NCI-H2081 treated with DMSO at 0.1 percent for 48 hours (cell line): ENCODE measurements at places on chromosomes 6 and 20.

DNA sequence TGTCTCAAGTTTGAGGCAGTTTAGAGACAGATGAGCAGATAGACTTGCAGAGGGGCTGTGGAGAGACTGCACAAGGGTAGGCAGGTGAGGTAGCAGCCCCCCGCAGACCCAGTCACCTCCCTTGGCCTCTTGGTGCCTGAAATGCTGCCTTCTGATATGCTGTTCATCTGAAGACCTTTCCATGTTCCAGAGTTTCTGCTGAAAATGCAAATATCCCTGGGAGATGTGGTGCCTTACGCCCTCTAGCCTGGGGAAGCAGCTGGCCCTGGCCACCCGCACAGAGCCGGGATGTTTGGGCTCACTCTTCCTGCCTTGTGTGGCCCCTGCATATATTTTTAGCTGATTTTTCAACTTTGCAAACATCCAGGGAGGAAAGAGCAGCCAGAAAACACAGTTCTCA lies 51.4 kb downstream of the TMEM242 start:
- no peak for DNase-seq

- DNase-seq: no peak
These were observed 4.5 kb upstream of the GPSM3 start for GRCh38 chr6:32196682-32197616.

DNA sequence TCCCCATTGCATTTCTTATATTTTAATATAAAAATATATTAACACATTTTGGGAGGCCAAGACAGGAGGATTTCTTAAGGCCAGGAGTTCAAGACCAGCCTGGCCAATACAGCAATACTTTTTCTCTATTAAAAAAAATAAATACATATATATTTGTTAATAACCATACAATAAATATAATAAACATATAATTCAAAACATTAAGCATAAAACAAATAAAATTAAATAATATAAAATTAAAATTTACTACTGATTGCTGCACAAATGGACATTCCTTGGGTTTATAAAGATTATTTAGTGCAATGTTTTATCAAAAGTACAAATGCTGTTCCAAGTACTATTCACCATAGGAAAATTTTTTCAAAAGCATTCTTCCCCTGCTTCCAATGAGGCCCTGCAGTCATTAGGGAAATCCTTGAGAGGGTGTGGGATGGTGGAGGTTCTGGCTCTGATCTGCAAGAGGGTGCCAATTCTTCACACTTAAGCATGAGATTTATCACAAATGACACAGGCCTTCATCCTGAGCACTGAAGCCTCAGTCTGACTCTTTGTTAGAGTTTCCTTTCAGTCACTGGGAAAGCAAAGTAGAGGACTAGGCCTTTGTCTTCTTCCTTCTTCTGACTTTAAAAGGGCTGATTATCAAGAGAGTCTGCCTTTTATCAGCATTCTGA lies 596.7 kb downstream of the EPM2A start:
- no peak for DNase-seq

- DNase-seq: no peak
These were observed 268.6 kb downstream of the DLL1 start for GRCh38 chr6:170022291-170022722.

DNA sequence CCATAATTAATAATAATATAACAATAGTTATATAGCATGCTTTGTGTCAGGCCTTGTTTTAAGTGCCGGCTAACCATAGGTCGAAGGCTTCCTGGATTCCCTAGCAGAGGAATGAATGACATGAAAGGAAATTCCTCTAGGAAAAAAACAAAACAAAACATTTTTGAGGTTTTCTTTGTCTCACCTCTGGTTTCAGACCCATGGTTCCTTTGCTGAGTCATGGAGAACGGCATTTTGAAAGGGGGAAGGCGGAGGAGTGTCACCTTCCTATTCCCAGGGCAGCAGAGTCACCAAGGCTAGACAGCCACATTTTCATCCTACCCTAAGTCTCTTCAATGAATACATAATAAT lies 25.3 kb upstream of the CCND3 start:
- DNase-seq: no peak

DNA sequence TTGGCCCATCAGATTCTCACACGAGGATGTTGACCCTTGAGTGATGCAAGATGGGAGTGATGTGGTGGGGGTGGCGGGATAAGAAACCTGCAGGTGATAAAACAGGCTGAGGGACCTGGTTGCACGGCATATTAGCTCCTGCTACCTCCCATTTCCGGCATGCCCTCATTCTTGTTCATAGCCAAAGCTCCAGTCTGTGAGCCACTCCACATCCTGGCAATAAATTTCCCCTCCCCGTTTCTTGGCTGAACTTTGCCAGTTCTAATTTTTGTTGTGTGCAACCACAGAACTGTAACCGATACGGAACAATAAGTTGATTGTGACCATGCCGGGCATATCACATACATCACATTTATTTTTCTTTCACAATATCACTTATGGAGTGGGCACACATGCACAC lies 41.6 kb upstream of the NFATC2 start:
- DNase-seq: no peak

GRCh38 chr6:153301602-153302001 lies 170.5 kb upstream of the RGS17 start:
- DNase-seq: no peak

- DNase-seq: no peak
These were observed 47.0 kb downstream of the DLL1 start for GRCh38 chr6:170243791-170244291.

DNA sequence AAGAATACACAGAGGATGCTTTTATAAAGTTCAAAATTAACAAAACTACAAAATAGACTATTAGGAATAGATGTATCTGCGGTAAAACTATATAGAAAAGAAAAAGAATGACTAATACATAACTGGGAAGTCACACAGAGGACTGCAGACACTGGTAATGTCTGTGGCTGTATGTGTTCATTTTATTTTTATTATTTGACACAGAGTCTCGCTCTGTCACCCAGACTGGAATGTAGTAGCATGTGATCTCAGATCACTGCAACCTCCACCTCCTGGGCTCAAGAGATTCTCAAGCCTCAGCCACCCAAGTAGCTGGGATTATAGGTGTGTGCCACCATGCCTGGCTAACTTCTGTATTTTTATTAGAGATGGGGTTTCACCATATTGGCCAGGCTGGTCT lies 38.9 kb downstream of the ESF1 start:
- no peak for DNase-seq

DNA sequence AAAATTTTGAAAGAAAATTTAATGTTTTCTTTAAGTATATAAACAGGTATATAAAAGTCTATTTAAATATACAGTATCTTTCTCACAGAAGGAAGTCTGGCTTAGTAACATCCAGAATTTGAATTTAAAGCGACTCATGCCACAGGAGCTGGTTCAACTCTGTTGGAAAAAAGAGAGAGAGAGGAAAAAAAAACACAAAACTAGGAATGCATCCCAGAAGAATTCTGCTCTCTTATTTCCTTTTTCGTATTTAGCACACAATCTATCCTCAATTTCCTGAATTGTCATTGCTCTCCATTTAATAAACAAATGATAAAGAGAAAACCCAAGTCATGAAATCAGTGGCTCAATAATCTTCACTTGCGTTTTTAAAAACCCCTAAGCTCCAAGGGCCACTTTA lies 107.5 kb upstream of the SCAF8 start:
- DNase-seq: no peak

DNA sequence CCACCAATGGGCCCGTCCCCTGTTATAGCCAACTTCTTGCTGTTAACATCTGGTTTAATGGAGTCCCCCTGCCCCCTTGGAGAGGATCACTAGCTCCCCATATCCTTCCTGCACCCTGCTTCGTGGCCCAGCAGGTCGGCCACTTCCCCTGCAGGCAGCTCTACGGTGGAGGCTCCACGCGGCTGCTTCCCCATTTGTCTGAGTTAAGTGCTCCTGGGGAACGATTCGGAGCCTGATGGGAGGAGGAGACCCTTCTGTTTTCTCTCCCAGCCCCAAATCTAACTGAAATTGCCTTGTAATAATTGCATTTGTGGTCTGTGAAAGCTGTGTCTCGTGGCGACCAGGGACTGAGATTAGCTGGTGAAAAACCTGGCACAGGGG lies 74.6 kb downstream of the SULF2 start:
- DNase-seq: no peak

DNA sequence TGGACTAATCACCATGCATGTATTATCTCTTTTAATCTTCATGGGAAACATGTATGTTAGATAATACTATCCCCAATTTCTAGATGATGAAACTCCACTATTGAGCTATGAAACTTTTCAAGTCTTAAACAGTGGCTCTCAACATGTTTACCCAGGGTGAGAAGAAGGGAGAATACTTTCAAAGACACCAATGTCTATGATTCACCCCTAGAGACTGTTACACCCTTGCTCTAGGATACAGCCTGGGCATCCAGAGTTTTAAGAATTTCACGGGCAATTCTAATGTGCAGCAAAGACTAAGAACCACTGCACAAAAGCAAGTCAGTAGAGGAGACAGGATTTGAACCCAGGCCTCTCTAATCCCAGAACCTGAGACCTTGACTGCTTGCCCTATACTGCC lies 47.8 kb downstream of the GFOD1 start:
- DNase-seq: no peak

DNA sequence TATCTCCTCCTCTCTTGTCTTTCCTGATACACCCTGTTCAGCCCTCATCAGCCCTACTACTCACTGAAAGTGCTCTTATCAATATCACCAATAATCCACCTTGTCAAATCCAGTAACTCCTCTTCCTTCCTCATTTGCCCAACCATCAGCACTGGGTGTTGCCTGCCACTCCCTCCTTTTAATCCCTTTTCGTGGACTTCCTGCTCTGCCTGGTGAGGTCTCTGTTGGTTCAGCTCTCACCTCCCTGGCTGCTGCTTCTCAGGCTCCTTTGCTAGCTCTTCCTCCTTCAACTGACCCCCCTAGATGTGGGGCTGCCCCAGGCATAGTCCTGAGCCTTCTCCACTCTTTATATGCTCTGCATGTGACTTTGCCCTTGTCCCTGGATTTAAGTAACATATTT lies 92.5 kb downstream of the PREP start:
- no peak for DNase-seq

- DNase-seq: no peak
These were observed 635.0 kb downstream of the QKI start for GRCh38 chr6:164049517-164049988.

- DNase-seq: no peak
These were observed 175.2 kb upstream of the FERMT1 start for GRCh38 chr20:6298049-6298448.

DNA sequence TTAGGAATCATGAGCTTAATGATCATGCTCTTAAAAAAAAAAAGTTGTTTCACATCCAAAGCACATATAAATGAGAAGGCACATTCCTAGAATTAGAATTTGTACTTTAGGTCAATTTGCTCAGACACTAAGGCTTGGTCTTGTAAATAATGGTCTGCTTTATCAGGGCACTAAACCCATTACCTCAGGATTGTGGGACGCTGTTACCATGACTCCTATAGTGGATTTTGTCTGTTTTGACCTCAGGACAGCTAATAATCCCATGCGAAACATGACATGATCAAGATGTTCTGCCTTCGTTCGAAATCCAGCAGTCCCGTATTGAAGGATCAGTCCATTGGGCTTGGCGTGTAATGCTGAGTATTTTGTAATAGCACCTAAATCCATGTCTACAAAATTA lies 2.4 kb downstream of the PGM3 start:
- no peak for DNase-seq

DNA sequence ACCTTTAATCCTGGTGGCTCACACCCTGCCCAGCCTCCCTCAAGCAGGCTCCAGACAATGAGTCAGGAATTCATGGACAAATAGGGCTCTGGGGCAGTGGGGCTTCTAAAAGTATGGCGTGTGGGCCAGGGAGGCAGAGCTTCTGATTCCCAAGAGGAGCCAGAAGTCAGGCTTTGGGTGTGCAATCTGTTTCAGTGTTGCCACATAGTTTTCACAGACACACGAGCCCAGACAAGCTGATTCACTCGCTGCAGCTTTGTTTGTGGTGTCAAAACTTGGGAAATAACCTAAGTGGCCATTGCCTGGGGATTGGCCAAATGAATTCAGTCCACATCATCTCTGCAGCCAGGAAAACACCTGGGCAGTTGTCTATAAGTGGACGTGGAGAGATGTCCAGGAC lies 9.2 kb downstream of the PEDS1 start:
- DNase-seq: no peak

- DNase-seq: no peak
These were observed 68.6 kb upstream of the FOXP4 start for GRCh38 chr6:41477572-41477971.

- DNase-seq: no peak
These were observed 12.9 kb downstream of the TSPYL1 start for GRCh38 chr6:116266803-116267202.

DNA sequence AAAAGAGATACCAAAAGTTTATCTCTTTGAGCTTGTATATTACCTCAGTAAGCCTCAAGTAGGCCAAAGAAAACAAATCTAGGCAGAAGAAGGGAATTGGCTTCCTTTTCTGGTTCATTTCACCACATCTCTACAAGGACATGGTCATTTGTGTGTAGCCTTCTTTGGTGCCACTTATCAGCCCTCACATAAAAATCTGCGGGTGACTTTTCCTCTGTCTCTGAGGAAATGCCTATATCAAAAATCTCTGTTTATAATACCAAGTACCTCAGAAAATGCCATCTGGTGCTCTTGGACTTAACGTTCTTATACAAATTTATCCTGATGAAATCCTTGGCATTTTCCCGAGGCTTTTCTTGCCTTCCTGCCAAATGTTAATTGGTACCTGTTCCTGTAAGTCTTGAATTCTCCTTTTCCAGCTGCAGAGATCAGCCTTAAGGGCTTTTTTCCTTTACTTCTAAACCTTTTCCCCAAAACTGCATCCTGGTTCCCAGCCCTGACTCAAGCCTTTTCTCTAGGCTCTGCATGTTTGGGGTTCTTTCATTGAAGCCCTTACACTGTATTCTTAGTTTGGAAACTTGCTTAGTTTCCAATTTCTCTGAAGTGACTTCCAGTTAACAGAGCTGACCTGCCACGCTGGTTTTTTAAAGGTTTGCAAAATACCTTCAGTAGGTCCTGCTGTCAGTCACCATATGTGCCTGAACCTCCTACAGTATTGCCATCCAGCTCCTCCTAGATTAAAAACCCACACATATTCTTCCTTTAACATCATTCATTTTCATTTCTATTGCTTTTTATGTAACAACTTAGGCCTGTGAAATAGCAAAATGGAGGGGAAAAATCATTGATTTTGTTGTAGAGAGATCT lies 191.2 kb upstream of the PREP start:
- DNase-seq: no peak

GRCh38 chr6:55798571-55798970 lies 76.8 kb downstream of the BMP5 start:
- no peak for DNase-seq

DNA sequence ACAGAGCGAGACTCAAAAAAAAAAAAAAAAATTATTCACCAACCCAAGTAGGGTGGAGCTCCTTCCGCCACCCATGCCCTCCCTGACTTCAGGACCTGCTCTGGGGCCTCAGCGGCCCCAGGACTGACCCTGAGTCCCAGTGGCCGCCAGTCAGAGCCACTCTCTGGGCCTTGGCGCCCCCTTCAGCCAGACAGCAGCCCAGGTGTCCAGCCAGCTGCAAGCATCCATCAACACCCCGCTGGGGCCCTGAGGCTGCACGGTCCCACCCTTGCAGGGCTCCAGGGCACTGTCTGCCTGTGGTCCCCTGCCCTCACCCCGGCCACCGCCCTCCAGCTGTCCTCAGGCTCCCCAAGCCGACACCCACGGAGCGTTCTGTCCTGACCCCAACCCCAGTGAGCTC lies 11.4 kb upstream of the KCNQ2 start:
- DNase-seq: no peak
